Activated CD4-positive, alpha-beta T cell treated with anti-CD3 and anti-CD28 coated beads for 36 hours (primary cell): ENCODE measurements at places on chromosomes 7 and 10.

DNA sequence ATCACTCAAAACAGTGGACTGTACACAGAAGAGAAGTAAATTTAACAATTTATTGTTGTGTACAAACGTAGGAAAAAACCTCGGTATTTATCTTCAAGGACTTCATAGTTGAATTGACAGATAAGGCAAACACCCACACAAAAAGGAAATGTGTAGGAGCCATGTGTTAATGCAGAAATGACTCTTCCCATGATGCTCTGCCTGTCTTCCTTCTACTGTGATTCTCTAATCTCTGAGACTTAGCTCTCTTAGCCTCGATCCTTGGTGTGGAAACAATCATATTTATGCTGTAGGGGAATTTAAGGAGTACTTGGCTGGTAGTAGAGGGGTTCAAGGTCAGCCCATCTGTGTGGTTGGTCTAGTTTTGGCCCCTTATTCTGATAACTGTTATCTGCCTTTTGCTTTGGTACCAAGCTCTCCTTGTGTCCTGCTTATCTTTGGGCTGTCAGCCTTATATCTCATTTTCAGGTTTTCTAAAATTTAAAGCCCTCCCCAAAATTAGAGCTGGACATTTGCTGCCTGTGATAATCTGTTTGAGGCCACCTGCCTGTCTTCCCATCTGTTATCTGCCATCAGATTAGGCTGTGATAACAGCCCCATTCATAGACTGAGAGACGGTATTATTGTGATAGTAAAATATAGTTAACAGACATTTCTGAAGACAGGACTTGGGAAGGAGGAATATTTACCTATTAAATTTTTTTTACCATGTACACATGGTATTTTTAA lies 81.7 kb downstream of the GPR85 start:
- no peak for DNase-seq

DNA sequence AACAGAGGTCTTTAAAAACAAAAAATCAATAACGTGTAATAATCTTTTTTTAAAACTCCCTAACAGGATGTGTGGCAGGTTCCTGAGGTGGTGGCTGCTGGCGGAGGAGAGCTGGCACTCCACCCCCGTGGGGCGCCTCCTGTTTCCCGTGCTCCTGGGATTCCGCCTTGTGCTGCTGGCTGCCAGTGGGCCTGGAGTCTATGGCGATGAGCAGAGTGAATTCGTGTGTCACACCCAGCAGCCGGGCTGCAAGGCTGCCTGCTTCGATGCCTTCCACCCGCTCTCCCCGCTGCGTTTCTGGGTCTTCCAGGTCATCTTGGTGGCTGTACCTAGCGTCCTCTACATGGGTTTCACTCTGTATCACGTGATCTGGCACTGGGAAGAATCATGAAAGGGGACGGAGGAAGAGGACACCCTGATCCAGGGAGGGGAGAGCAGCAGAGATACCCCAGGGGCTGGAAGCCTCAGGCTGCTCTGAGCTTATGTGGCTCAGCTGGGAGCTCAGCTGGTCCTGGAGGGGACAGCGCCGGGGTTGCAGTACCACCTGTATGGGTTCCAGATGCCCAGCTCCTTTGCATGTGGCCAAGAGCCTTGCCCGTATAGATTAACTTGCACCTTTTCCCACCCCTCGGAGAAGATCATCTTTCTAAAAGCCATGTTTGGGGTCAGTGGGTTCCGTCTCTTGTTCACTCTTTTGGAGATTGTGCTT lies 16.7 kb upstream of the AZGP1 start:
- DNase-seq, result no peak

GRCh38 chr7:12898620-12899019 lies 211.2 kb downstream of the ARL4A start:
- DNase-seq, result no peak

DNA sequence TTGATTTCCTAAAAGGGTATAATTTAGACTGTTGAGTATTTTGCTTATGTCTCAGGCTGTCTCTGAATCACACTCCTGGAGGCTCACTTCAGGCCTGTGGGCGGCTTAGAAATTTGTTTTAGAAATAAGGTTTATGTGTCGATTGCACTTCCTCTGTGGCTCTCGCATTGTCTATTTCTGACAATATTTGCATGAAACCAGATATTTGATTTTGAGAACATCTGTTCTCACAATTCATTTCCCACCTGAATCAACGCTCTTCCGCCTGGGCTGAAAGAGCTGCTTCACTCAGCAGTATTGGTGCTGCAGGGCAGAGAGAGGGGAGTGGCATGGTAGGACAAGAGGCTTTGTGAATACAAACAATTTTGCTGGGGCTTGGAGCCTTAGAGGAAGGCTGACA lies 262.0 kb downstream of the ADRA2A start:
- DNase-seq, result no peak

DNA sequence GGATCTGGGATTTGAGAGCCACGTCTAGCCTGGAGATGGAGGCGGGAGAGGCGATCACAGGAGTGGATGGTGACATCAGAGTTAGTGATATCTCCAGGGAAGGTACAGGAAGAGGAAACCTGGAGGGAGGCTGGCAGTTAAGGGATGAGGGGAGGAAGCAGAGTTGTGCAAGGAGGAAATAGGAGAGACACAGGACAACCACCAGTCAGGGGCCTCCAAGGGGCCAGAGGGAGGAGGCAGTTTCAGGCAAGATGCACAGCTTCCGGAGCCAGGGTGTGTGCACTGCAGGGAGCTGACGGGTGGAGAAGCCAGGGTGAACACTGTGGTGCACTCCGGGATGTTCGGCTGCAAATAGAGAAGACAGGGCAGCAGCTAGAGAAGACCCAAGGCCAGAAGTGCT lies 141.2 kb downstream of the GLI3 start:
- no peak for DNase-seq

DNA sequence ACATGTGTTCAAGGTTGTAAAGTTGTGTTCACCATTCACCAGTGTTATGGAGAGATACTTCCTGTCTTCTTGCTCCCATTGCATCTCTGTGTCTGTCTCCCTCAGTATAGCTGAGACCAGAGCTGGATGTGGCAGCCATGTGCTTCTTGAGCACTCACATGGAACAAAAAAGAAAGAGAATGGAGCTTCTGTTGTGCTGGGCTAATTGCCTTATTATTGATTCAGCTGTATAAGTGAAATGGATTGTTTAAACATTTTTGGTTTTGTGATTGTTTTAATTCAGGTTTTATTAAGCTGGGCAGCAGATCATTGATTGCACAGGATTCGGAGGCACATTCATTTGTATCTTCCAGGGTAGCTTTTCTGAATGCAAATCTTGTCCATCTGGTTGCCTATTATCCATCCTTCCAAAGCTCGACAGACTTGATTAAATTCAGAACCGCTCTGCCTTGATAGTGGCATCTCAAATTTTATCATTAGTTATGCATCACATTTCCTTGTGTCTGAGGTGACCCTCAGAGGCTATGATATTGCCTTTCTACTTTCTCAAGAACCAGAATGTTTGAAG lies 119.9 kb downstream of the CCNY start:
- no peak for DNase-seq

DNA sequence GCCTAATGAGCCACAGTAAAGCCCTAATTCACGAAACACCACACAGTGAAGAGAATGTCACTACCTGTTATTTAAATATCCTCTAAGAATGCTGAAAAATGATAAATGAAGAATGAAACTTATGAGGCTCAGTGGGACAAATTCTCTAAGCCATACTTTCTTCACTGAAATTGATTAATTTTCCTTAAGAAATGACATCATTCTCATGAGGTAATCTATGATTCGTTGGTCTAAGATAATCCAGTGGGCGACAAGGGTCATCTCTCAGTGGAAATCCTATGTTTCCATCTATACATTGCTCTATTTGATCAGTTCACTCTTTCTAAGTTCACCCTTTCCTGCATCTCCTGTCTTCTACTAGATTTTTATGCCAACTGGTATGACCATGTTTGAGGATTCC lies 330.4 kb upstream of the ANKRD30A start:
- no peak for DNase-seq

DNA sequence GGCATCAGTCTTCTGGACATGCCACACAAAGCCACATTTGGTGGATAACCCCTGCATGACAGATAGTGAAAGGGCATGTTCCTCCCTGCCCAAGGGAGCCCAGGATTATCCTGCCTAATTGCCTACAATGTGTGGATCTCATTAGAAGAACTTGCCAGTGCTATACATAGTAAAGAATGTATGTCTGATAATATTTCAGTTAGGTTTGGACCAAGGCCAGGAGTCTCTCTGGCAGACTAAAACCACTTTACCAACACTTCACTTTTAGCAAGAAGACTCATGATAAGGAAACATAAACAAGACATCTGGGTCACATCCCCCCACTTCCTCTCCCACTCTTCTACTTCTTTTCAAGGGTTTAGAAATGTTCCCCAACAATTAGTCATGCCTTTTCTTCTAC lies 196.7 kb downstream of the MTERF1 start:
- no peak for DNase-seq

GRCh38 chr10:123103944-123104343 lies 31.8 kb upstream of the HMX3 start:
- DNase-seq, result no peak
